ENCODE measurements at places on chromosomes 7 and 10.

GRCh38 chr7:112421666-112422486 lies 28.4 kb upstream of the IFRD1 start:
- no peak for DNase-seq

GRCh38 chr7:42522227-42522991 lies 285.4 kb upstream of the GLI3 start:
- no peak for DNase-seq

DNA sequence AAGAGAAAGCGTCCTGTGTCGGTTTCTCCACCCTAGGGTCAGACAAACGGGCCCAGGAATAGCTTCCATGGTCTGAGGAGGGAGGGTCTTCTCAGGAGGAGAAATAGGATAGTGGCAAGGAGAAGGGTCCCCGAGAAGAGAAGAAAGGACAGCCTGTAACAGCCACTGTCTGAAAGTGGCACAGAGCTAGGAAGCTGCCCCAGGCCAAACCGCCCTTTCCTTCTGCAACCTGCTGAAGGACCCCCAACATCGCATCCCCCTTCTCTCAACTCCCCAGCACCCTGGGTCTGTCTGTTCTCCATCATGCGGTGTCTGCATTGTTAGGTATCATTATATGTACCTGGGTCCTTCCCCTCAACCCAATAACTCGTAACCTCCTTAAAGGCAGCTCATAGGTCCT lies 47.1 kb downstream of the COL17A1 start:
- DNase-seq, result no peak

- no peak for DNase-seq
These were observed 194.1 kb downstream of the CREB5 start for GRCh38 chr7:28606421-28606820.

DNA sequence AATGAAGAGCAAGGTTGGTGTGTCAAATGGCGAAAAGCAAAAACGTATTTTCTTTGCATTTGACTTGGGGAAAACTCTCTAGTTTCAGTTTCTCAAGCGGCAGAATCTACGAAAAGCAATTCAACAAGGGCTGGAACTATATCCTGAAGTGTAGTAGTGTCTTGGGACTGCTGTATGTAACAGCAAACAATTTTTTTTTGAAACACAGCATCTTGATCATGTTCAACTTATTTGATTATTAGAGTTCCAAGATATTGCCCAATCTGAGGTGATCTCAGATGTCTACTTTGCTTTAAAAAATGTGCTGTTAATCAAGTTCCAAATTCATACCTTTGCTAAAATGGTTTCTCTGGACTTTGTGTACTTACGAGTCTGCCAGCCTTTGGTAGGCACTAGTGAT lies 120.6 kb downstream of the ZWINT start:
- DNase-seq, result no peak

- peak; percentile 94 for DNase-seq
These were observed 51.0 kb upstream of the ELN start for GRCh38 chr7:73976761-73977618.

DNA sequence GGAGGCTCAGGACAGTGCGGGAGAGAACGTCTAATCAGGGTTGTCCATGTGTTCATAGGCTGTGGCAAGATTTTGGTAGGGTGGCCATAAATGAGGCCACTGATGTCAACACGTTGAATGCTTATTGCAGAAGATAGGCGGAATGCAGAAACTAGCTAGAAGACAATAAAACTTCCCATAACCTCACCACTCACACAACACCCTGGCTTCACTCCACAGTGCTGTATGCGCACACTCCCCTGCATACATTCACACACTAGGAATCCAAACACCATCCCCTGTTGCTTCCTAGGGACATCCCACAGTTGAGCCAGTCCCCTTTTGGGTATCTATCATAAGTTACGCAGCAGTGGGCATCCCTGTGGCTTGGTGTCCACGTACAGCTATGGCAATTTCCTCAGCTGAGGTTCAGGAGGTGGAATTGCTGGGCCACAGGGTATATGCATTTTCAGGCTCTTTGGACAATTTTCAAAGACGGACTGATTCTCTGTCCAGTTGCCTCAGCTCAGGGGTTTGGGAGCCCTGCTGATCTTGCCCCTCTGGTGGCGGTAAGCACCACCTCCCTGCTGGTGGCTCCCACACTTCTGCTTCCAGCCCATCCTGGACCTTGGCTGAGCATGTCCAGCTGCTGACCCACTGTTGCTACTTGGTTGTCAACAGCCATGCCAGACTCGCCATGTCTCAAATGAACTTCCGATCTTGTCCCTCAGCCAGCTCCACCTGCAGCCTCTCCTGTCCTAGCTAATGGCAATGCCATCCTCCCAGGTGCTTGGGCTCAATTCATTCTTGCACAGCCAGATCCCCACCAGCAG lies 36.4 kb downstream of the CDH23 start:
- DNase-seq, result no peak

- DNase-seq, result peak; percentile 92
These were observed 12.7 kb upstream of the MIOS start for GRCh38 chr7:7554021-7554432.

GRCh38 chr7:142352543-142352942 lies 94.7 kb upstream of the PRSS58 start:
- no peak for DNase-seq

DNA sequence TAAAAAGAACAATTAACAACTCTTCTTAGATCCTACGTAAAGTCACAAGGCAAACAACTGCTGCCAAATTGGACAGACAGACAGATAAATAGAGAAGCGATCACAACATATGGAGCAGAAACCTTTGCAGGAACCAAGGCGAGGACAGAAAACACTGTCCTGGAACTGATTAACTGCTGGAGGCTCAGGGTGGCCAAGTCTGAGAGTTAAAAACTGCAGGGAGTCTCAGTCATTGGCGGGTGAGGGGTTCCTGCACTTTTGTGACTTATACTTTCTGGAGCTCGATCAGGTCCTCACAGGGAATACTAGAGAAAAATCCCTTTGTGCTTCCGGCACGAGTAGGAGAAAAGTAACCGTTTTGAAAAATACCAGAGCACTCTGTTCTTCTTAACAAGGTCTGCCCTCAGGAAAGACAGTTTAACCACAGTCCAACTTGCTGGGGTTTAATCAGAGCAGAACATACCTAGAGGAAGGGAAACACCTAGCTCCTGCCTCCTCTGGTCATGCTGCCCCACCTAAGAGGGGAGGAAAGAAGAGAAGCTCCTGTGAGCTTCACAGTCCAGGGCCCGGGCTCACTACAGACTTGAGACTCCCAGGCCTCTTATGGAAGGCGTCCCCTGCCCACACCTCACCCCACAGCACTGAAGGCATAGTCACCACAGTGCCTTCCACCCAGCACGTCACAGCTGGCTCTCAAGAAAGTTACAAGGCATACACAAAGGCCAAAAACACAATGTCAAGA lies 74.9 kb downstream of the LARP4B start:
- DNase-seq, result peak; percentile 23

GRCh38 chr10:111106081-111106480 lies 29.3 kb downstream of the ADRA2A start:
- no peak for DNase-seq

- no peak for DNase-seq
These were observed 258.1 kb downstream of the STK31 start for GRCh38 chr7:23967949-23968599.

DNA sequence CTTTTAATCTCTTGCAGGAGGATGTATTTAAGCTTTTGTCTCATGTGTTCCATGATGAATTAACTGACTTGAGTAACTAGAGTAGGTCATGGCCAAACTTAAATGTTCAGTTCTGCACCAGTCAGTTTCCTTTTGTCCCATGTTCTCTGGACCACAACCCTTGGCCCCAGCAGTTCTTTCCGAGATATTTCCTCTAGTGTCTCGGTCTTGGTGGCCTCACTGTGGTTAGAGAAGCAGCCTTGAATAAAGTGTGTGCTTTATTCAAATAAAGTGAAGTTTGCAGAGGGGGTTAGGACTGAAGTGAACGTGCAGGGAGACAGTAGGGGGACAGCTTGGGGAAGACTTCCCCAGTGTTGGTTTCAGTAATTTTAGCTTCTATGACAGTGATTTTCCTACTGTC lies 9.3 kb downstream of the ZNF212 start:
- DNase-seq, result no peak

DNA sequence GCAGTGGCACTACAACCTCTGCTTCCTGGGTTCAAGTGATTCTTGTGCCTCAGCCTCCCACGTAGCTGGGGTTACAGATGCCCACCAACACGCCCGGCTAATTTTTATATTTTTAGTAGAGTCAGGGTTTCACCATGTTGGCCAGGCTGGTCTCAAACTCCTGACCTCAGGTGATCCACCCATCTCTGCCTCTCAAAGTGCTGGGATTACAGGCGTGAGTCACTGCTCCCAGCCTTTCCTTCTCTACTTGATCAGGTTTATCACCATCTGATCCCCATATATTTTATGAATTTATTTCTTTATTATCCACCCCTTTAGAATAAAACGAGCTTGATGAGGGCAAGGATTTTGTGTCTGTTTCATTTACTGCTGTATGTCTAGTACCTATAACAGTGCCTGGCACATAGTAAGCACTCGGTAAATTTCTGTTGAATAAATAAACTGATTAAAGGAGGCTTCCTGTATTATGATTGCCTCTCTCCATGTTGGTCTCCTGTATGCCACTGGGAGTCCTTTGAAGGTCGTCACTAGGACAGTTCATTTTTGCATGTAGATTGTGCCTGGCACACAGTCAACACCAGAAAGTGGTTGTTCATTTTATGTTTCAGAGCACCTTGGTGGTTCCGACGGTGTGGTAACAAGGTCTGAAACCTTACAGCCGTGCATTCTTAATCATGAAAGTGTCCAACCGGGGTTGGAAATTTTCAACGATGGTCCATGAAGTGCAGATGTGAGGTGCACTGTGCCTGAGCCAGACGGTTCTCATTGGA lies 9.6 kb upstream of the EIF3A start:
- no peak for DNase-seq

GRCh38 chr7:150860291-150860977 lies 8.1 kb downstream of the AOC1 start:
- no peak for DNase-seq

DNA sequence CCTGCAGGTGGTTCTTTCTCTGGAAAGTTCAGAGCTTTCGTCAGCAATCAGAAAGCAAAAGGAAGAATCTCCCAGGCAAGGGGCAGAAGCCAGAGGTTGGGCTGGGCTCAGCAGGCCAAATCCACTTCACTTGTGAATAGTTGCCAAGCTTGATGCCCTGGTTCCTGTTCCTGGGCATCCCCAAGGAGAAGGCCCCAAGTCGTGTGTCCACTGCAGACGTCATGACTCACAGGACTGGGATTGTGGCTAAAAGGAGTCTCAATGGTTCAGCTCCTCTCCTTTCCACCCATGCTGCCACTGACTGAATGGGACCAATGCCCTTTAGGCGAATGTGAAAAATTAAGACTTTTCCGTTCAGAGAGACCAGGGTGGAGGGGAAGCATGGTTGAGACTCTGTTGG lies 38.6 kb upstream of the TRIM8 start:
- DNase-seq, result peak; percentile 71

GRCh38 chr10:77628906-77629730 lies 8.5 kb downstream of the KCNMA1 start:
- peak; percentile 31 for DNase-seq

DNA sequence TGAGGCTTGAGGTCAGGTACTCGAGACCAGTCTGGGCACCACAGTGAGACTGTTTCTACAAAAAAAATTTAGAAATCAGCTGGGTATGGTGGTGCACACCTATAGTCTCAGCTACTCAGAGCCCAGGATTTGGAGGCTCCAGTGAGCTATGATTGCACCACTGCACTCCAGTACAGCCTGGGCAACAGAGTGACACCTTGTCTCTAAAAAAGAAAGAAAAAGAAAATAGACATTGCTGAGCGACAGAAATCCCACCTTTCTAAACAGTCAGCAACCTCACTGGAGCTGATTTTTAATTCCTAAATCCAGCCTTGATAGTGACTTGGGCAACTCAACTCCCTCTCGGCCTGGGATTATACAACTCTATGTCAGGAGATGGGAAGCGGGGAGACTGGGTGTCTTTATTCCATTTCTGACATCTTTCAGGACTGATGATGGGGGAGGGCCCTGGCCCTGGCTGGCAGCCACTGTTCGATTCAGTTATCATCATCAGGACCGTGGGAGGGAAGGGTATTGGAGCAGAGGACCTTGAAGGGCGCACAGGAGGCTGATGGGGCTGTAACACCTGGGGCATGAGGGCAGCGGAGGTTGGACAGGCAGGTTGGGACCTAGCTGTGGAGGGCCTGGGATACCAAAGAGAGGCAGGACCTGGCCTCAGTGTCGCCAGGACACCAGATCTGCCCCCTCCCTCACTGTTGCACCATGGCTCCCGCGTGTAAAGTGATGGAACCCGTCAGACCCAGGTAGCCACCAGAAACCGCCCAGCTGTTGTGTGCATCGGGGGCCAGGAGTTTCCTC lies 14.7 kb downstream of the HSPB1 start:
- no peak for DNase-seq

GRCh38 chr7:71239586-71240268 lies 107.8 kb downstream of the GALNT17 start:
- no peak for DNase-seq

DNA sequence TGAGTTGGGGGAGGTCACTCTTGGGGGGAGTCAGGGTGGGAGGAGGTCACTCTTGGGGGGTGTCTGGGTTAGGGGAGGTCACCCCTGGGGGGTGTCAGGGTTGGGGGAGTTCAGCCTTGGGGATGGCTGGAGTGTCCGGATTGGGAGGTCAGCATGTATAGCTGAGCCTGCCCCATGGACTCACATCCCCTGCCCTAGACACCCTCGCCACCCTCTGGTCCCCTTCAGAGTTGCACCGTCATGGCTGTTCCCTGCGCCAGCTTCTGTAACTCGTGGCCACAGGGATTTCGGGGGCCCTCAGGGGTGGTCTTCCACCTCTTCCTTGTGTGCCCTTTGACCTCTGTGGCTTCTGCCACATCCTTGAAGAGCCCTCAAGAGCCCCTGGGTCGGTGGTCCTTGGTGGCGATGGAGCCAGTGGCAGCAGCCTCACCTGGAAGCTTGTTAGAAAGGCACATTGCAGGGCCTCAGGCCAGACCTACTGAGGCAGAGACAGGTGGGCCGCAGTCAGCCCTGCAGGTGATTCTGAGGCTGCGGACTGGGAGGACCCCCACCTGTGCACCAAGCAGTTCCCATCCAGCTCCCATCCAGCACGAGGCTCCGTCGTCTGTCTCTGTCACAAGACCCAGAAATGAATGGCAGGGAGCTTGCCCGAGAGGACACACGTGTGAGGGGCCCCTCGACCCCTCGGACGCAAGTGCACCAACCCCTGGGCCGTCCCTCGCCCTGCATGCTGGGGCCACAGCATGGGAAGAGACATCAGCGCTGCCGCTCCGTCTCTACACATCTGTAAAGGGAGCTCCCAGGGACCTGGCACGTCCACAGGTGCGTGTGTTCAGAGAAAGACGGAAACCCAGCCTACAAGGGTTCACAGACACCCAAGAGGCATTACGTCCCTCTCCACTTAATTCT lies 44.7 kb upstream of the SUN1 start:
- no peak for DNase-seq

DNA sequence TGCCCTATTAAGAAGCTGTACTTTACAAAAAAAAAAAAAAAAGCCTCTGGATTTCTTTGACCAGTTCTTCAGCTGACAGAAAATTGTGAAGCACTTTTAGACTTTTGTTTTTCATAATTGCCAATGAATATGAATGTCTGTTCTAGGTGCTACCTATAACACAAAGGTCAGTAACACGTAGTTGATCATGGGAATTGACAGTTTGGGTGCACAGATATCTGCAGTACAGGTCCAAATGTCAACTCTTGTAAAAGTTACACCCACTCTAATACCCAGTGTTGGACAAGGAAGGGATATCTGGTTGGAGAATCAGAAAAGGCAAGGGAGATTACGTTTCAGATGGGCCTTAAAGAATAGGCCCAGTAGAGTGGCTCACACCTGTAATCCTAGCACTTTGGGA lies 1.8 kb downstream of the REEP3 start:
- DNase-seq, result no peak

Measured in GM23248 (cell line).